H4 (cell line): ENCODE measurements at places on chromosomes 7 and 10.

GRCh38 chr10:7407368-7408290 lies 3.2 kb downstream of the SFMBT2 start:
- DNase-seq: no peak

DNA sequence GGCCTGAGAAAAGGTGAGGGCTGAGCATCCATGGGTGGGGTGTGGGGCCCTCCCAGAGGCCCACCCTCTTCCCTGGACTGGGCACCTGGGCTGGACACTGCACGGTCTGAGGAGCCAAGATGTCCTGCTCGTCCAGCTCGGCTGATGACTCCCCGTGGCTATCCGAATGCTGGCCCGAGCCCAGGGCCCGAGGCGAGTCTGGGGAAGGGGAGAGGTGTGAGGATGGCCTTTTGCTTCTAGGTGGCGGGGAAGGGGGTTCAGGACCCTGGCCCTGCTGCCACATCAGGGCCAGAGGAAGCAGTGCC lies 7.1 kb downstream of the NACAD start:
- no peak for DNase-seq

DNA sequence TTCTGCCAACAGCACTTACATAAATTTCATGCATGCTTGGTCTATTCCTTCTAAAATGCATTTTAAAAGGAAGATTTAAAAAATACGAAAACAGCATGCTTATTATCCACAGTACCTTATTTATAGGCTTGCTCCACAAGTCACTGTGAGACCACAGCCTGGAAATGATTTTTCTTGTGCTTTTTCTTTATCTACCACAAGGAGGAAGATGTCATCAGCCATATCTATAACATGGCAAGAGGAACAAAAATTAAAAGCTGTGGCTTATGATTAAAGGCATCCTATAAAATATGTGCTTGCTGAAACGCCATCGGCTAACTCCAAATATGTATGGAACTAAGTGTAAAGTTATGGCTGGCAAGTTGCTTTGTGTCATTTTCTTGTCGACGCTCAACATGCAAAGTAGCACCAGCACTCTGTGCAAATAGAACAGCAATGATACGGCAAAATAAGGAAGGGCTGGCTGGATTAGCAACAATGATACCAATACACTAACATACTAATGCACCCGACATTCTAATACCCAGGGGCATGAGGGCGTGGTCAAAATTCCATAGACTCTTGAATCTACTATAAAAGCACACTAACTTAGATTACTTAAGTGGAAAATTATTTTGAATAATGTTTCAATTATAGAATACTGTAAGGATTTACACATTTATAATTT lies 41.2 kb upstream of the AKR1E2 start:
- DNase-seq: no peak

- DNase-seq: no peak
These were observed 14.6 kb upstream of the GDI2 start for GRCh38 chr10:5827841-5828240.

- no peak for DNase-seq
These were observed 28.9 kb downstream of the MGAM start for GRCh38 chr7:142024547-142024946.

DNA sequence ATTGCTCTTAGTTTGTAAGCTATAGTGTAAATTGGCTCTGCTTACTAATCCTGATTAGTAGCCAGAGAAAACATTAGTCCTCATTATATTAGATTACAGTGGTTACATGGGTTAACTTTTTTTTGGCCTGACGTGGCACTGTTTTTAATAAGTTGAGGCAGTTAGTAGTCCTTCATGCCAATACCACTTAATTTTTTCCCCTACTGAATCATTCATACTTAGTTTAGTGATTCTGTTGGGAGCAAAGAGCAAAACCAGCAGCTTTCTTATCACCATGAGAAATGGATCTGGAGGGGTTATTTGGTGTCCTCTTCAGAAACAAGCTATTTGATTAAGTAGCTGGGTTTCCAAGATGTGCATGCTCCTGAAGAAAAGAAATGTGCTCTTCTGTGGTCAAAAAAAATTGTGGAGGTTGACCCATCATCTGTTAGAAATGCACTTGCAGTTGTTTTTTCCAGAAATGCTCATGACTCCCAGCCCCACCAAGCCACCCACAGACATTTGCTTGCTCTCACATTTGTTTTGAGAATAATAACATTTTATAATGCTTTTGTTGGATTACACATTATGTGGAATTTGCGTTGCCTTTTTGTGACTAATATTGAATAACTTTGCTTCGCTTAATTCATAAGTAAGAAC lies 258.5 kb downstream of the HDAC9 start:
- DNase-seq: no peak

- DNase-seq: no peak
These were observed 35.6 kb upstream of the PDLIM1 start for GRCh38 chr10:95326396-95326795.

- no peak for DNase-seq
These were observed 26.5 kb upstream of the ZNF107 start for GRCh38 chr7:64639267-64640001.

- DNase-seq: peak; percentile 55
These were observed at the start of gene BMI1 for GRCh38 chr10:22320591-22321155. Gene BMI1 (plus strand): TSS chr10:22321099. CDS start chr10:22326450, 5,351 bp downstream.

- DNase-seq: no peak
These were observed 197.6 kb upstream of the ZNF32 start for GRCh38 chr10:43846187-43846680.

GRCh38 chr7:113263749-113264148 lies 145.4 kb upstream of the SMIM30 start:
- DNase-seq: no peak

GRCh38 chr7:142960955-142961512 lies 1.1 kb downstream of the KEL start:
- DNase-seq: no peak
